ENCODE measurements at places on chromosomes 4 and X. TPM values are rescaled to one million over a fixed set of nuclear protein-coding genes. Genes with fewer than 3 reads are reported as not detected.

The ITGB1BP2 gene
- total RNA-seq = 7.5 TPM

The SLC7A11 gene
- 16.7 TPM for total RNA-seq

The ZC4H2 gene
- 23.4 TPM for total RNA-seq

The CSN1S1 gene
- total RNA-seq = not detected

The MAGEA8 gene
- total RNA-seq = not detected

The NPY5R gene
- not detected for total RNA-seq

The ARMCX4 gene
- total RNA-seq = not detected

The SGMS2 gene
- total RNA-seq = not detected

Measured in OCI-LY7 (cell line).